Head of caudate nucleus (tissue), 42 donors: ENCODE measurements at places on chromosomes 4 and X.
A peak's percentile ranks its signal among the peaks of the same experiment; 100 is the strongest.

DNA sequence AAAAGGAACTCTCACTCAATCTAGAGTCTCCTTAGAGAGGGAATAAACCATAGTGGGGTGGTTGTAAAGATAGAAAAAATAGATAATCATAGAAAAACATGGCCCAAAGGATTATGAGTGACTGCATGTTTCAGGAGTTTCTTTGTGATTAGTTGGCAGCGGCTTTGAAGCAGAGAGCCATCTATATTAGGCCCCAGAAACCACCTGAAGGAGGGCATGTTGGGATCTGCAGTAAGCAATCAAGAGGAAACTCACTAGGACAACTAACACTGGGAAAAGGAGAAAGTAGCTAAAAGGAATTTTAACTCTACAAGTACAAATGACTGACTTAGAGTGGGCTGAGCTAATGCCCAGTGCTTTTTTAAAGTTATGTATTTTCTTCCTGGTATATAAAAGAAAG lies 269.2 kb upstream of the NRK start:
- DNase-seq = no peak

DNA sequence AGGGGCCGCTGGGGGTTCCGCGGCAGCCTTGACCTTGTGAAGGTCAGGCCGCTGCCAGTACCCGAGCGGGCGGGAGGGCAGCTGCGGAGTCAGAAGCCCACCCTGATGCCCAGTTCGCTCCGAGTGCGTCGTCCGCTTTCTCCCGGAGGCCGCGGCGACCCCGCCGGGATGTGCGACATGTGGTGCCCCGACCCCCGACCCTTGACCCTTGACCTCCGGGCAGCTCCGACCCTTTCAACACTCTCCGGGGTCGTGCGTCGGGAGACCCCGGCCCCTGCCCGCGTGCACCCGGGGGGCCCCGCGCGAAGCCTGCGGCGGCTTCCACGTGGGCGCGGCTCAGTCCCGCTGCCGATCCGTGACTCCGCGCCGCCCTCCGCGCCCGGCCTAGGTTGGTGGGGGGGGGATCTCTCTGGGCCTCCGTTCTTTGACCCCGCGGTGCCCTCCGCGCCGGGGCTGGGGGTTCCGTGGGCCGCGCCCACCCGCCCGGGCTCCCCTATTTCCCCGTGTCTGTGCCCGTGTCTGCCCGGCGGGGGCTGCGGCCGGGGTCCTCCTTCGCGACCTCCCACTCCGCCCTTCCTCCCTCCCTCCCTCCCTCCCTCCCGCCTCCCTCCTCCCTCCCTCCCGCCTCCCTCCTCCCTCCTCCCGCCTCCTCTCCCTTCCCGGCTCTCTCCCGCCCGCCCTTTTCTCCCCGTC lies 609 bp upstream of the SLC25A6 start:
- peak; percentile 66 for DNase-seq

GRCh38 chrX:15750611-15751154 lies 12.6 kb downstream of the CA5B start:
- DNase-seq = no peak

GRCh38 chr4:80249144-80249543 lies 17.3 kb upstream of the FGF5 start:
- DNase-seq = no peak

- no peak for DNase-seq
Observed at GRCh38 chr4:26362745-26363439, 42.1 kb downstream of the RBPJ start.

DNA sequence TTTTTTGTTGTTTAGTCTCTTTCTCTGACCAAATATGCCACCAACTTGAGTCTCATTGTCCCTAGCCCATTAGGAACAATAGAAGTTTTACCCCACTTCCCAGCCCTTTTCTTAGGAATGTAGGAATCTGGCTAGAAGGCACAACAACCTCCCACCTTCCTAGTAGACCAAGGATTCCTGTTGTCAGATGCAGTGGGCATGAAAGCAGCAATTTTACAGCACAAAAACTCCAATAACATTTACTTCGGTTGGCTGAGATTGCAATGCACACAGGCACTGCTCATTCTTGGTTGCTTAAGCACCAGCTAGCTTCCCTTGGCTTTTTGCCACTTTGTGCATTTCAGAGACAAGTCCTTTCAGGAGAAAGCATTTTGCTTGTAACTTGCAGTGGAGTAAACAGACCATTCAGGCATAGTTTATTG lies 312.8 kb downstream of the TENM3 start:
- DNase-seq = no peak

DNA sequence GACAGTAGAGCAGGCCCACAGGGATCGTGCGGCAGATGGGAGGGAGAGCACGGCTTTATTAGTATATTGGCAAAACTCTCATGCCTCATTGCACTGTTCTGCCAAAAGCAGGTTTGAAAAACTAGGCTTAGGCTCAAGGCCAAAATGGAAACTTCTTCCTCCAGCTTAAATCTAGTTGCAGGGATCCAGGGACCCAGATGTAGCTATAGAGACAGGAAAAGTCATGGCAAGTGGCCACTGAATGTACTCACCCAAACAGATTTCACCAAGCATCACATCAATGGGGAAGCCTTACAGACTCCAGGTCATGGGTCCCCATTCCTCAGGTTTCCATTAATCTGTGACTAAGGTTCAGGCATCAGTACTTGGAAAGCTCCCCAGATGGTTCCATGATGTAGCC lies 149.2 kb downstream of the STK32B start:
- no peak for DNase-seq
